ENCODE measurements at places on chromosomes 7 and 10.

GRCh38 chr10:101867931-101868330 is 24.3 kb upstream of the KCNIP2 start:
- peak; percentile 31 for DNase-seq

DNA sequence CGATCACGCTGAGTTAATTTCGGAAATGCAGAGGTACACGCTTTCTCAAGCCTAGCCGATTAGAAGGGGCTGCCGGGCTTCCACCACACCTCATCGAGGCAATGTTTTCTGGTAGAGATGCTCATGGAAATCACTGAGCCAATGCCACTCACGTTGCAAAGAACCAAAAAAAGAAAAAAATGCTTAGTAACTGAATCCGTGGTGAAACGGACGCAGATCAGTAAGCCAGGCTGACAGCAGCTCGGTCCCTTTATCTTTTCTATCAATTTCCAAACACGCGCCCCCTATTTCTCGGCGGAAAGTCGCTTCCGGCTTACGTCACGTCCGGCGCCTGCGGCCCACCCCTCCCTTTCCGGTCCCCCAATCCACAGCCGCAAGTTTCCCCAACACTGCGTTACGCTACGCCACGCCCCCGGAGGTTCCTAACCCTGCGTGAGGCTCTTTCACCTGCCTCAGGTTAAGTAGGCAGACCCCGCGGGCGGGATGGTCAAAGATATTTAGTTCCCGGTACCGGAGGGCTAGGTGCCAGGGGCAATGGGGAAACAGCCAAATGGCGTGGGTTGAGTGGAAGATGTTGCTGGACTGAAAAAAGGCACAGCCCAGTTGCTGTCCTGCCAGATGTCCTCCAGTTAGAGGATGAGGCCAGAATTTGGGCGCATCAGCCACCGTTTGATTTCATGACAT is at the start of gene NSUN6:
Gene NSUN6 (minus strand): TSS at position 264 of the 684 bp plus-strand sequence. CDS start 384 bp downstream, outside the sequence.
- peak; percentile 59 for DNase-seq

- peak; percentile 12 for DNase-seq
These were observed 864 bp downstream of the PSTK start for GRCh38 chr10:122981066-122981464.

GRCh38 chr10:22837351-22837750 is 90.5 kb upstream of the ARMC3 start:
- no peak for DNase-seq

GRCh38 chr10:109866995-109867635 is 56.2 kb downstream of the XPNPEP1 start:
- DNase-seq, result no peak

DNA sequence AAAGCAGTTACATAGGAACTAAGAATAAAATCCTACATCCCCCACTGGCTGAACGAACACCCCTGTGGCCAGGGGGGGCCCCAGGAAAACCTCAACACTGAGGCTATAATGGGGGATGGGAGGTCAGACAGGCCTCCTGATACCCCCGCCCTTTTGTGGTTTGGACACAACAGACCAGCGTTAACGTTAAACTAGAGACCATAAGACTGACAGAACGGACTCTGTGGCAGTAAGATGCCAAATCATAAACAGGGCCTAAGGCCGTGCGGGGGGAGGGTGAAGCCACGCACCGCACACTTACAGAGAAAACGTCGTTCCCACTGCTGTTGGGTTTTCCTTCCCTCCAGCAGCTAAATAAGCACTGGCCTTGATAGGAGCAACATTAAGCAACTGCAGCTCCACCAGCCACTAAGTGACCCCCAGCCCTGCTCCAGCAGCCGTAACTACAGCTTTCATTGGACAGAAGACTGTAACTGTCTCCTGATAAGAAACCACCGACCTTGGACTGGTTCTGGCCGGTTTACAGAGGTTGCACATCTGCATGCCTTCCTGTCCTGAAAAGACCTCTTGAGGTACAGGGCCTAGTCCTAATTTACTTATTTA is 3.4 kb upstream of the PPP2R2D start:
- no peak for DNase-seq

GRCh38 chr7:41652267-41652666 is 50.6 kb downstream of the INHBA start:
- peak; percentile 72 for DNase-seq

All from AG09319 (cell line).